Activated naive CD4-positive, alpha-beta T cell treated with anti-CD3 and anti-CD28 coated beads, Interleukin-2, amount 50 U/mL, for 72 hours (primary cell): ENCODE measurements at places on chromosomes 1 and 21. TPM values are rescaled to one million over a fixed set of nuclear protein-coding genes. Genes with fewer than 3 reads are reported as not detected.

The ETV3L gene
- not detected for total RNA-seq

The PADI6 gene
- total RNA-seq, result not detected

The FALEC gene
- 0.66 TPM for total RNA-seq

The SDE2 gene
- 15.9 TPM for total RNA-seq

The CFHR3 gene
- total RNA-seq, result not detected

The FCRL1 gene
- not detected for total RNA-seq

The NBPF6 gene
- total RNA-seq, result not detected

The LHX4 gene
- not detected for total RNA-seq

The CAPN9 gene
- not detected for total RNA-seq

The FCGR3A gene
- total RNA-seq, result 0.16 TPM

The AMY2A gene
- total RNA-seq, result not detected

The CFAP298 gene
- 29.8 TPM for total RNA-seq

The AKR7A3 gene
- 0.68 TPM for total RNA-seq

The LENEP gene
- 0.68 TPM for total RNA-seq

The LINGO4 gene
- total RNA-seq, result 0.72 TPM

The LCE3D gene
- total RNA-seq, result not detected

The ALX3 gene
- total RNA-seq, result not detected

The SAMSN1 gene
- total RNA-seq, result 89.4 TPM

The LDLRAP1 gene
- 29.2 TPM for total RNA-seq

The CTSE gene
- not detected for total RNA-seq

The CPTP gene
- total RNA-seq, result 12.2 TPM

The CLIC6 gene
- total RNA-seq, result 0.07 TPM

The COX20 gene
- 23.5 TPM for total RNA-seq

The SSU72 gene
- total RNA-seq, result 121 TPM

The S1PR1 gene
- total RNA-seq, result 125 TPM

The FCRL3 gene
- 1.3 TPM for total RNA-seq

The PLEKHG5 gene
- 2.8 TPM for total RNA-seq

The IPO13 gene
- total RNA-seq, result 16.6 TPM

The KIF17 gene
- total RNA-seq, result 0.18 TPM

The MUTYH gene
- total RNA-seq, result 40.1 TPM

The PRUNE1 gene
- 20.7 TPM for total RNA-seq

The MSH4 gene
- 0.25 TPM for total RNA-seq

The PLA2G2A gene
- total RNA-seq, result not detected

The IL20 gene
- total RNA-seq, result not detected

The ASB17 gene
- total RNA-seq, result not detected

The CNST gene
- 40.7 TPM for total RNA-seq

The CA6 gene
- total RNA-seq, result 1.7 TPM

The SUSD4 gene
- total RNA-seq, result 1.2 TPM

The ADORA3 gene
- total RNA-seq, result not detected

The GRIK3 gene
- not detected for total RNA-seq

The S100B gene
- not detected for total RNA-seq

The CAMK2N1 gene
- 0.25 TPM for total RNA-seq

The TRIM67 gene
- total RNA-seq, result 0.02 TPM

The ACKR1 gene
- not detected for total RNA-seq

The ITPKB gene
- total RNA-seq, result 37.5 TPM

The KRTAP19-3 gene
- total RNA-seq, result not detected

The MYBPH gene
- not detected for total RNA-seq

The FCRL6 gene
- total RNA-seq, result not detected

The FH gene
- total RNA-seq, result 65.8 TPM
